ENCODE measurements at places on chromosomes 16 and 17. TPM values are rescaled to one million over a fixed set of nuclear protein-coding genes. Genes with fewer than 3 reads are reported as not detected.

TRIM25 gene
- total RNA-seq, result 99.8 TPM

- no peak overlapping the region for H3K27ac ChIP-seq
- peaks cover 15% of the 10 kb centered on the region for H3K27me3 ChIP-seq
- no peaks in the 10 kb centered on the region for H3K36me3 ChIP-seq
- H3K4me1 ChIP-seq, result peaks cover 4% of the 10 kb centered on the region
Observed at GRCh38 chr16:78642621-78643285, 543.3 kb downstream of the WWOX start.

DNA sequence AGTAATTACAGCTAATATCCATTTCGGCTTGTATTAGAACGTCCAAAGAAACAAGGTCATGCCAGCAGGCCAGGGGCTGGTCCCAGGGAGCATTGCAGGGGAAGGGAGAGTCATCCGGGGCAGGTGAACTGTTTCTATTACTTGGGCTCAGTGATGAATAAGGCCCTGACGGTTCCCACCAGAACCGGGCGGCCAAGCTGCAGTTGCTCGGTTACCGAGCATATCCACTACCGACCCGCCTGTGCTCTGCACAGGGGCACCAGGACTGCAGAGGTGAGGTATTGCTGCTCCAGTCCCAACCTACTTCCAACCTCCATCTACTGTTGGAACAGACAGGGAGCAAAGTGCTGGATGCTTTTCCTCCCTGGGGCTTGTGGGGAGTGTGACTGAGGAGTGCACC is 295.5 kb downstream of the MAF start:
- H3K27me3 ChIP-seq, result peaks cover 14% of the 10 kb centered on the region
- H3K4me1 ChIP-seq, result peaks cover 8% of the 10 kb centered on the region
- no peak for DNase-seq
- no peak overlapping the region for H3K4me3 ChIP-seq

DNA sequence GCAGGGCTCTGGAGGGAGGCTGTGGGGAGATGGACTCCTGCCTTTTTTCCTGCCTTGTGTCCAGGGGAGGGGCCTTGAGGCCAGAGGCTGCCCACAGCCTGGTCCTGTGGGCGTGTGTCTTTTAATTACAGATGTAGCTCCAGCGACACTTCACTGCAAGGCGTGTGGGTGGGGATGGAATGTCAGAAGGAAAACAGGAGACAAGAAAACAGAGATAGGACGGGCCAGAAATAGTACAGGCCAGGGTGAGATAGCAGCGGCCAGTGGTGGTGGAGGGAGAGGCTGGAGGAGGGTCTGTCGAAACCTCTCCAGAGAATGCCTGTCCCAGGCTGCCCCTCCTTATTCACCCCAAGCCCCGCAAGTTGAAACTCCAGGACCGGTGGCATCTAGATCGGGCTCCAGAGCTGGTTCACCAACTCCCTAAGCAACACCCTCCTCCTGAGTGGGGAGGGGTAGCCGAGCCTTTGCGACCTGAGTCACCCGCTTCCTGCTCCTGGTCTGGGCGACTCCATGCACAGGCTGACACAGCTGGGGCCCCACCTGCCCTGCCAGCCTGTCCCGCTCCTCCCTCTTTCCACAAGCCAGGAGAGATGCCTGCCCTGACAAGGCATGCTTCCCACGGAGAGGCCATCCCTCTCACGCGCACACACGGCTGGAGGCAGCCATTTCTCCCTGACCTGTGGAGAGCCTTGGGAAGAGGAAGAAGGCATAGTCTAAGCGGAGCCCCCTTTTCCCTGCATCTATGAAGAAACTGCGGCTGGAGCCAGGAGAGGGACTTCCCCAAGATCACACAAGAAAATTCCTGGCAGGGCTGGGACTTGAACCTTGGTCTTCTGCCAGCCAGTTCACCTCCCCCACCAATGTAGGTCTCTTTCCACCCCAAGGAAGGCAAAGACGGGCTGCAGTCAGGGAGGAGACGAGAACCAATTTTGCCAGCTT is 6.6 kb upstream of the JUP start:
- DNase-seq, result no peak
- no peak overlapping the region for H3K27ac ChIP-seq
- H3K36me3 ChIP-seq, result no peaks in the 10 kb centered on the region
- no peak overlapping the region for H3K4me3 ChIP-seq
- peaks cover 5% of the 10 kb centered on the region for H3K27me3 ChIP-seq
- H3K4me1 ChIP-seq, result no peaks in the 10 kb centered on the region

Measured in activated CD4-positive, alpha-beta T cell treated with anti-CD3 and anti-CD28 coated beads, Interleukin-2, amount 10 ng/mL, durations not matched to agents 24 days and 14 days (primary cell).